ENCODE measurements at places on chromosomes 3 and 15. TPM values are rescaled to one million over a fixed set of nuclear protein-coding genes. Genes with fewer than 3 reads are reported as not detected.

TMEM207 gene
- not detected for total RNA-seq

GRCh38 chr3:187072102-187072501 is 67.2 kb downstream of the RPL39L start:
- no peak for DNase-seq

TUSC7 gene
- not detected for total RNA-seq

DNA sequence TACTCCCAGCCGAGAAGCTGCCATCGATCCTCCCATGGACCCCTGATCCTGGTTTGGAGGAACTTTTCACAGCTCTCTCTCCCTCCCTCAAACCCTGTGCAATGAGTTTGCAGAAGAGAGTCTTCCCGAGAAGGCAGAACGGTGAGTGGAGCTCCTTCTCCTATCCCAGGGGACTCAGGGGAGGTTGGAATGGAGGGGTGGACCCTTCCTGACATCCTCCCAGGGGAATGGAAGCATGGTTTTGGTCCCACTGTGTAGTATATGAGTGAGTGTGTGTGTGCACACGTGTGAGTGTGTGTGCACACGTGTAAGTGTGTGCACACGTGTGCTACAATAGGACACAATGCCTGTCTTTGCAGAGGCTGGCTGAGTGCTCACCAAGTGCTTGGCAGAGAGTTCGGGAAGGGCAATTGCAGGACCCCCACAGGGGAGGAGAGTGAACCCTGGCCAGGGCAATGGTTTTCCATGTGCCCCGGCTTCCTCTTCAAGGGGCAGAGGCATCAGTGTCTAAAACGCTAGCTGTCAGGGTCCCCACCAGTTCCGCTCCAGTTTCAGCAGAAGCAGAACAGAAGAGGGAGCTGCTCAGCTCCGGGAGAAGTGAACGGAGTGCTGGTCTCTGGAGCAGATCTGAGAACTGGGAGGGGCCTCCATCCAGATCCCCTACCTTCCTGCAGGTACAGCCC is 13.8 kb upstream of the IL16 start:
- no peak for DNase-seq

ZDHHC19 gene
- total RNA-seq = not detected

GRCh38 chr3:60101621-60102020 is 1051.8 kb upstream of the CFAP20DC start:
- DNase-seq = no peak

DNA sequence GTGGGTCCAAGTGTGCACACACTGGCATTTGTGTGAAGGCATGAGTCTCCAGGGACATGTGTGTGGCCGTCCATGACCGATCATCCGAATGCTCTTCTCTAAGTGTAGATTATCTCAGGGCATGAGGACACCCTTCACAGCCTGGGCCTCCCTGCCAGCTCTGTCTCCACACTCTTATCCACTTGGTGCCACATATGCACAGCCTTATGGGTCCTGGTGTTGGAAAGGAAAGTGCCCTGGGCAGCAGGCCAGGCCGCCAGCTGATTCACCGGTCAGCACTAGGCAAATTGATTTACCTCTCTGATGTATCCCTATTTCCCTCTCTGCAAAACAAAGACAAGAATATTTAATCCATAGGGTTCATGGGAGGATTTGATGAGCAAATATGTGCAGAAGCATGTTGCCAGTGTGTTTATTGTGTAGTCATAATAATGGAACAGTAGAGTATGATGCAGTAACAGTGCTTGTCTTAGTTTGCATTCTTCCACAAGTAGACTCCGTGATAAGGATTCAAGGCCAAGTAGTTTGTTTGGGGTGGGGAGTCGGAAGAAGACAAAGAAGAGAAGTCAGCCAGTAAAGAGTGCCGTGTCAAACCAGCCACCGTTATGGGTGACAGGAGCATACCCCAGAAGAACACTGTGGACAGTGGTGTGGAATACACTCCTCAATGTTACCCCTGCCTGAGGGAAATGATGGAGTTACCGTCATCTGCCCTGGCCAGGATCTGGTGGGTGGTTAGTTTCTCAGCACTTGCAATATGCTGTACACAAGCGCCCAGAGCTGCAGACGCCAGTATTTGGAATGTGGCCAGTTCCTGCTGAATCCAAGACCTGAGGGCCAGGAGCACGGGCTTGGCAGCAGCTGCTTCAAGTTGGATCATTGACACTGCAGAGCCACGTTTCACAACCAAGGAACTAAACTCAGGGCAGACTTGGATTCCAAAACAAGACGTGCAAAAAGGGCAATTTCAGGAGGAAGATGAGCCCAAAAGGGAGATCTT is 85.1 kb downstream of the MTHFS start:
- no peak for DNase-seq

MED12L gene
- 1.3 TPM for total RNA-seq

DNA sequence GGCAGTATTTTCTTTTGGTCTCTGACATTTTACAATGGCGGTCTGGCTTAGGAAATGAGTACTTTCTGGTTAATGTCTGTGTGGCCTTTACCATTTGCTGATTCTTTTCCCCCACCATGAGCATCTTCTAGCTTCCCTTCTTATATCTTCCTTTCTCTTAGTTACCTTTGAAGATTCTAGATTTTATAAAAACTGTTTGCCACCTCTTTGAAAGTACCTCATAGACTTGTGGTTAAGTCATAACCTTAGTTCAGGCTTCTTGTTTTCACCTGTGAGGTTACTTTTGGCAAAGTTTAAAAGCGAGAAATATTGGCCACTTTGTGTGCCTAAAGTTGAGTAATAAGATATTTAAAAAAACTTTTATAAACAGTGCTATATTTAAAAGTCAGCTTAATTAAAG is 147.4 kb downstream of the FMN1 start:
- no peak for DNase-seq

GRCh38 chr3:141371882-141372281 is 3.6 kb downstream of the ZBTB38 start:
- DNase-seq = no peak

Measured in colonic mucosa (tissue), 4 donors.